T-helper 2 cell (primary cell): ENCODE measurements at places on chromosomes 6 and 20.

GRCh38 chr6:75171986-75172385 is 33.9 kb downstream of the COL12A1 start:
- no peak for DNase-seq

DNA sequence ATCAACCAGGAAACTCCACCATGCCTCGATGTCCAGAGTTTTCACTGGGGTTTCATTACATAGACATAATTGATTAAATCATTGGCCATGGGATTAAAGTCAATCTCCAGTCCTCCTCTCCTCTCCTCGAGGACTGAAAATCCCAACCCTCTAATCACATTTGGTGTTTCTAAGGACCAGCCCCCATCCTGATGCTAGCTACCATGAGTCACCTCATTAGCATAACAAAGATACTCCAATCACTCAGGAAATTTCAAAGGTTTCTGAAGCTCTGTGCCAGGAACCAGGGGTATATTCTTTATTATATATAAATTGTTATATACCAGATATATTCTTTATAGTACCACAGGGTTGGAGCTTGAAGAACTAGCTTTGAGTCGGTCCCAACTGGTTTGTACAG is 212.9 kb upstream of the PRND start:
- no peak for DNase-seq

GRCh38 chr6:95877480-95877879 is 138.3 kb upstream of the FUT9 start:
- DNase-seq: no peak

DNA sequence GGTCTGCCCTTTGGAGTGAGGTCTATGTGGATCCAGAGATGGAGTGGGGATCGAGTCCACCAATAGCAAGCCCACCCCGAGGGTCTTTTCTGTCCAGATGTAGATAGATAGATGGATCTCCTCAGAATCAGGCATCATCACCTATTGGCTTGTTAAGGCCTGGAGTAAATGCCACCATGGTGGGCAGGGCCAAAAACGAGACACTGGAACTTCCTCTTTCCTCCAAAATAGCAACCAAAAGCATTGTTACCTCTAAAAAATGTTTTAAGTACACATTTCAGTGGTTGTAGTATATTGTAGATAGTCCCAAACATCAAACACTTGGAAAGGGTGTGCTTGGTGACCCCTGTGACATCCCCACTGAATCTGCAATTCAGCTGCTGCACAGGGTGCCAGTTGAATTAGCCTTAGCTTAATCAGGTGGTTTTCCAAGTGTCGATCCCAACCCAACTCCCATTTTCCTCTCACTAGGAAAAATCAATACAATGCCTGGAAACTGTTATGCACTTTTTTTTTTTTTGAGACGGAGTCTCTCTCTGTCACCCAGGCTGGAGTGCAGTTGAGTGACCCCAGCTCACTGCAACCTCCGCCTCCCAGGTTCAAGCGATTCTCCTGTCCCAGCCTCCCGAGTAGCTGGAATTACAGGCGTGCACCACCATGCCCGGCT is 35.0 kb upstream of the NELFCD start:
- no peak for DNase-seq

DNA sequence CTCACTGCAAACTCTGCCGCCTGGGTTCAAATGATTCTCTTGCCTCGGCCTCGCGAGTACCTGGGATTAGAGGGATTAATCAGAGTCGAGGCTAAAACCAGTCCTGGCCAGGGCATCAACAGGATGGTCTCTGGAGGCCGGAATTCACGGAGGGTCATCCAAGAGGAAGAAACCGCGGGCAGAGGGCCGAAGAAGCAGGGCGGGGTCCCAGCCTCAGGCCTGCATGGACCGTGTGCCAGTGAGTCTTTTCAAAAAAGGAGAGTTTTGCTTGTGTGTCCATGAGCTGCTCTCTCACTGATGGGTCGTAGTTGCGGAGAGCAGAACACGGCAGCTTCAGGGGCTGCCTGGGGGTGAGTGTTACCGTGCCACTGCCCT is 295.1 kb upstream of the ZNF337 start:
- DNase-seq: no peak

DNA sequence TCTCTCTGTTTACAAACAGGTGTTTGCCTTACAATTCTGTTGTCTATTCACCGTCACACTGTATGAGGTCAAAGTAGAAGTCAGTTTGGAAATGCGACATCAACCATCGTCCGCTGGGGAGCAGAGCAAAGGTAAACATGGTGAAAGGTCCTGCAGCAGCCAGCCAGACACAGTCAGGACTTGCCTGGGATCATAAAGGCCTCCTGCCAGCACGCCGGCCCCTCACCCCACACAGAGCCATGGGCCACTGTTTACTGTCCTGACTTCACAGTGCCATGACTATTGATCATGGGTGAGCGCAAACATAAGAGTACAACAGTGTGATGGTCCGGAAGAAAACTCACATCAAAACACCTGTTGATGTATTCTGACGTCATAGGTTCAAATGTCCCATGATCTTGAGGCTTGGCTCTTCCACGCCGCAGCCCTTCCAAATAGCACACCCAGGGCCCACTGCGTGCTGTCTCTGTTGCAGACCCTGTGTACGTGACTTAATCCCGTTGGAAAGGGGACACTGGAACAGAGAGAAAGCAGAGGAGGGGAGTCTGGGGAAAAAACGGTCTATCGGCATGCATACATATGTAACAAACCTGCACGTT is 16.9 kb upstream of the PPP1R3G start:
- DNase-seq: no peak

DNA sequence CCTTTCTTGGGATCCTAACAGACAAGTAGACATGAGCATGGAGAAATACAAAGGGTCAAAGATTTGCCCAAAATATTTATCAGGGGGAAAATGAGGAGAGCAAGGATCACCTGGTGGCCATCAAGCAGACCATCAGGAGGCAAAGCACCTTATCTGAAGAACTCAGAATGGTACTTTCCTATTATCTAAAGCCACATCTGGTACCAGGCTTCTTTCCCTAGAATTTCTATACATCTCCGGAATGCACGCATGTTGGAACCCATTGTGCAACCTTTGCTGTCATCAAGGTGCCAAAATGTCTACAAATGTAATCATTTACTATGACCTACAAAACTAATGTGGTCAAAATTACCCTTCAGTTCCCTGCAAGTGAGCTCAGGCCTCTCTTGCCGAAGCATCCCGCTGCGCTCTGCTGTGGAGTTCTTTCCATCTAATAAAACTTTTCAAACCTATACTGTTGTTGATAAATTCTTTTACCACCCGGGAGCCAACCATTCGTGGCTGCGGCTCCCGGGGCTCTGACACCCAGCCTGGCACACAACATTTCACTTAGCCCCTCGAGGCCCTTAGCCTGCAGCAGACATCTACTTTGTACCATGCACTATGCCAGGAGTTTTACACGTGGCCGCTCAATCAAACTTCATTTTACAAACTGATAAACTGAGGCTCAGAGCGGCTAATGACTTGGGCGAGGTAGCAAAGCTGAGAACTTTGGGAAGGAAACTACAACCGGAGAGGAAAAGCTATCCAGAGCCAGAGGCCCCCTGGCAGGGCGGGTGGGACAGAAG is 3.8 kb upstream of the CPXM1 start:
- DNase-seq: no peak

DNA sequence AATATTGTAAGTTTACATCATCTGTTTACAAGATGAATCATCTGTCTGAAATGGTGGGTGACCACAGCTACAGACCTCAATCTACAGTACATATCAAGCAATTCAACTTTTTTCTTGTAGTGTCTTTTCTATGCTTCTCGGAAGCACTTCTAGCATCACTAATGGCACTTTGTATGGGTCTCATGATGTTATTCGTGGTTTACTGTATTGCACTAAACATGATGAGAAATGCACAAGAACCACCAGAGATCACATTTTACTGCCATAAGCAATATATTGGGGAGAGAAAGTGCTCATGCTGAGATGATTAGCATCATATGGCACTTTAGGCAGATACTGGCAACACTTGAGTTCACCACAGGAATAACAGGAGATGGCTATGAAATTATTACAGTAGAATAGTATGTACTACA is 15.4 kb upstream of the BTBD3 start:
- no peak for DNase-seq

DNA sequence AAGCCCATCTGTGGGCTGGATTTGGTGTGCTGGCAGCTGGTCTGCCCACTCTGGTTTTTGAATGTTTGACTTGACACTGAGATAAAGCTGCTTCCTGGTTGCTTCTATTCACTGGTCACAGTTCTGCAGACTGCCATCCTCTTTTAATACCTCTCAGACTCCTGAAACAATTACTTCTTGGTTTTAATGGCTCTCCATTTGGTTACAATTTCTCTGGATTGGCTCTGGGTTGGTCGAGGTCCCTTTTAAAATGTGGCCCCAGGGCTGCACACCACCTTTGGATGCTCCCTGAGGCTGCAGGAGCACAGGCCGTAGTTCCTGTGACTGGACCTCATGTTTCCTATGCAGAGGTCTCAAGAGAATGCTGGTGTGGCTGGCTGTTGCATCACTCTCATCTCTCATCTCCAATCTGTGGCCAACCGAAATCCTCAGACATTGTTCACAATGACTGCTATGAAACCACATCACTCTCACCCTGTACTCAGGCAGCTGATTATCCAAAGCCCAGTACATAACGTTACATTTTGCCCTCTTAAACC is 98.5 kb downstream of the INSM1 start:
- DNase-seq: no peak

- no peak for DNase-seq
These were observed 143.1 kb upstream of the PCSK2 start for GRCh38 chr20:17083738-17084137.

GRCh38 chr6:120198033-120198432 is 848.5 kb upstream of the MAN1A1 start:
- DNase-seq: no peak

- no peak for DNase-seq
These were observed 24.6 kb downstream of the DST start for GRCh38 chr6:56618050-56618449.
